SIG-M5 (cell line): ENCODE measurements at places on chromosomes 2 and 18.

DNA sequence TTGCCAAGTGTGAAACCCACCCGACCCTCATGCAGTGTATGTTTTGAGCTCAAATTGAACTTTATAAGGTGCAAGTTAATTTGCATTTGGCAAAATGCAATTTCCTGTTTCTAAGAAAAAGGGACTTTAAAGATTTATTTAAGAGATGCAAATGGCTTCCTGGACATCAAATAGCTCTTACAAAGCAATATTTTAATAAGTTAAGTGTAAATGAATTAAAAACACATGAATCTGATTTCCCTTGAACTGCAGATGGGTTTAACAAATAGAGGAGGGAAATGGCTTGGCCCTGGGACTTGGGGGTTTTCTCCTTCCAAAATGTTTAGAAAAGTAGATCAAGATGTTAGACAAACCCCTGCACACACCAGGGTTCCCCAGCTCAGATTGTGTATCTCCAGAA is 116.0 kb downstream of the EN1 start:
- no peak for DNase-seq

DNA sequence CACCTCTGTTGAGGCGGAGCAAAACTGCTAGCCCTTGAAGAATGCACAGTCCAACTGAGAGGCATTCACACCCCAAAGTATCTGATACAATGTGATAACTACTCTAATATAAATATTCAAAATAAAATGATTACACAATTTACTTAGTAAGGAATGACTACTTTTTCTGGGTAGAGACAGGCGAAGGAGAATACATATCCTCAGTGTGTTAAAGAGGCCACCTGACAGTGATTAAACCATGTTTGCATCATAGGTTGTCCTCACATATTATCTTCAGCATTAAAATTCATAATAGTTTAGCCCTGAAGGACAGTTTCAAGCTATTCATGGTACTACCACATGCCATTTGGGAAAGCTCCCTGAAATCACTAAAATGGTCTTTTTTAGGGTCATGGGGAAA is 16.9 kb upstream of the BAZ2B start:
- DNase-seq, result no peak

- DNase-seq, result no peak
Measured at GRCh38 chr18:2430191-2430590, 141.1 kb downstream of the METTL4 start.

DNA sequence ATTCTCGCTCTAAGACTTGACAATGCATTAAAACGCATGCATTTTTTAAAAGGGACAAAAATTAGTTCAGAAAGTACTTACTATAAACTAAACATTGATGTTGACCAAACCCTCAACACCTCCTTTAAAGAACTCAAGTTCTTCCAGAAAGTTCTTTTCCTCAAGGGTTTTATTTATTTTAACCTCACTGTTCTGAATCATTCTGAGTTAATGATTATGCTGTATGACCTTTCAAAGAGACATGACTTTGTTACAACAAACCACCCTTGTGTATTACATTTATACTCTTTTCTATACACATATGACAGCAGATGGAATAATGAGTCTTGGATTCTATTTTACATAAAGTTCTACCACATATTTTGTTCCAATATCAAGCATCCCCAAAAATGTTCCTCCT is 139.8 kb upstream of the CCDC150 start:
- no peak for DNase-seq

DNA sequence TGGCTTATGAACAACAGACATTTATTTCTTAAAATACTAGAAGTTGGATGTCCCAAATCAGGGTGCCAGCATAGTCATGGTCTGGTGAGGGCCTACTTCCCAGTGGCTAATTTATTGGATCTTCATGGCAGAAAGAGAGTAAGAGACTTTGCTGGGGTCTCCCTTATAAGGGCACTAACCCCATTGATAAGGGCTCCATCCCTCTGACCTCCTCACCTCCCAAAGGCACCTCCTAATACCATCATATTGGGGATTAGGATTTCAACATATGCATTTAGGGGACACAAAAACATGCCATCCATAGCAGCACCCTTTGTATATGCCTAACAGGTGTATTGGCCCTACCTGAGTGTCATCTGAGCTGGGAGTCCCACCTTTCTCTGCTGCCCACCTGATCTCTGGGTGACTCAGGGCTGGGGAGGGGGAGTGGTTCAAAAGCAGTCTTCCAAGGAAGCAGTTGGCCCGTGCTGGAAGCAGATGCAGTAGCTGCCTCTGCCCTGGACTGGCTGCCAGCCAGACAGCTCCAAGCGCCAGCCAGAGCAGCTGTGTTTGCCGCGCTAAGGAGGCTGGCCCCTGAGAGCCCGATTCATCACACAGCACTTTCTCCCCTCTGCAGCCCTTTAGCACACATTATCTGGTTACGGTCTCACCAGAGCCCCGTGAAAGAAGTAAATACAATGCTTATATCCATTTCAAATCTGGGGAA is 84.6 kb downstream of the SMAD7 start:
- DNase-seq, result no peak

GRCh38 chr18:6757931-6758330 is 28.4 kb downstream of the ARHGAP28 start:
- DNase-seq, result no peak

DNA sequence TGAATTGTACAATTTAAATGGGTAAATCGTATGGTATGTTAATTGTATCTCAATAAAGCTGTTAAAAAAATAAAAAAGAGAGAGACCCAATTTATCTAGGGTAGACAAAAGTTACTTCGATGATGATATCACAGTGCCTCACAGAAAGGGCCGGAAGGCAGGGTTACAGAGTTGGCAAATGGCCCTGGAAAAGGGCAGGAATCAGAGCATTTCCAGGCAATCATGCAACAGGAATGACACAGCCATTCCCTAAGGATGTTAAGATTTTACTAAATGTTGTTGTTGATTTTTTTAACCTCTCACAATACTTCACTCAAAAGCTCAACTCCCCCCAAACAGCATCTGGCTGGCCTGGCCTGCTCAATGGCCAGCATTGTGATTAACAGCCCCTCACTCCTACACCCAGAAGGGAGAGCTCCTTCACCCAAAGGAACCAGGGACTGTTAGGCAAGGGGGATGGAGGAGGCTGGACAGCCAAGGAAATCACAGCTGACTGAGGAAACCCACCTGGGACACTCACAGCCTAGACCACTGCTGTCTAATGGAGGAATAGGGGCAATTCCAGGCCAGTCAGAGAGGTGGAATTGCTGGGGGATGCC is 7.7 kb upstream of the SP100 start:
- no peak for DNase-seq

DNA sequence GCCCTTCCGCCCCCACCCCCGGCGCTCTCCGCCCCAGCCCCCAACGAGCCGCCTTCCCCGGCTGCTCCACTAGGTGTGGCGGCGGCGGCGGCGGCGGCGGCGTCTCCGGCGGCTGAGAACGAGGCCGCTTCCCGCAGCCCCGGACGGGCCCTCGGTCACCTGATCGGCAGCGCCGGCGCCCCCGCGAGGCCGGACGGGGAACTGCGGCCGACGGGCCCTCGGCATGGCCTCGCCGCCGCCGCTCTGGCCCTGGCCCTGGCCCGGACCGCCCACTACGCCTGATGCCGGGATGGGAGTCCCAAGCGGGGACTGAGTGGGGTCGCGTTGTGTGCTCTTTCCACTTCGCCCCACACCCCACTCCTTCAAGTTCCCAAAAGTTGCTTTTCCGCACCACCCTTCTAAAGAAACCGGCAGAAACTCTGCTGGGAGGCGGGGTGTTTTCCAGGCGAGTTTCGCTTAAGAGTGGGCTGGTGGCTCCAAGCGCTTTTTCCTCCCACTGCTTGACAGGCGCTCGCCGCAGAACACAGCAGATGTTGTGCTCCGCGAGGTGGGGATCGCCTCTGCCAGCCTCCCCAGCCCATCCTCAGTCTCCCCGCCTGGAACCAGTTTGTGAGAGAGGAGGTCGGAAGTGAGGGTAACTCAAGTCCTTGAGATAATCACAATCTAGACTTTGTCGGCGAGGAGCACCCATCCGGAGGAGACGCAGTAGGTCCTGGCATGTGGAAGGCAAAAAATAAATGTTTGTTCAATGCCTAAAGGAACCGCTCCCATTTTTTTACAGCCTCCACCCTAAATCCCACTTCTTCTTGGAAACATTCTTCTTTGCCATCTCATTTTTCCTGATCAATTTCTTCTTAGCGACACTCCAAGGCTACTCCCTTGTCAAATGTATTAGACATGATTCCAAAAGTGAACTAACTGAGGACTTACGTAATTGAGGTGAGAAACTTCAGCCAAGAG is at the start of gene NCKAP1:
Gene NCKAP1 (minus strand): TSS at position 117 of the 960 bp plus-strand sequence. CDS start 358 bp downstream, outside the sequence.
- DNase-seq, result no peak

- DNase-seq, result no peak
Measured at GRCh38 chr2:17813742-17814473, 2.4 kb upstream of the MSGN1 start.

DNA sequence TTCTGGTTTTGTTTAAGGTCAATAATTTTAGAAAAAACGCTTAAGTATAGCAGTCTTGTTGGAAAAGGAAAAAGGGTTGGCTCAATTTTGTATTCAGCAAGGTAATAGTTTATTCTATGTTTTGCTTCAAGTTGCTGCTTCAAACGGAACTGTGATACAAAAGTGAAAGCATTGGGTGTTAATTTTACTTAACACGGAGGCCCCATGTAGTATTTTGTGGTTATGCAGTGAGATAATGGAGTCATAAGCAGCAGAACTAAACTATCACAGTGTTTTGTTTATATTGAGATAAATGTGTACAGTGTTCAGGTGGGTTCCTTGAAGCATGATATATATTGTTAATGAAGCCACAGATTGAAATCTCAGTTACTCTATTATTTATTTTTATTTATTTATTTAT is 67.0 kb upstream of the LYPD6B start:
- no peak for DNase-seq

- no peak for DNase-seq
Measured at GRCh38 chr2:203002054-203002821, 12.4 kb upstream of the NBEAL1 start.

GRCh38 chr18:79790996-79791972 is 6.5 kb upstream of the KCNG2 start:
- peak; percentile 97 for DNase-seq

- no peak for DNase-seq
Measured at GRCh38 chr18:48850822-48851598, 99.8 kb downstream of the SMAD7 start.

GRCh38 chr18:78123144-78123909 is 856.3 kb upstream of the SALL3 start:
- DNase-seq, result no peak

GRCh38 chr18:75003039-75003438 is 205.9 kb downstream of the PTGR3 start:
- DNase-seq, result no peak

GRCh38 chr2:115910270-115910669 is 1467.8 kb downstream of the DPP10 start:
- no peak for DNase-seq

- DNase-seq, result no peak
Measured at GRCh38 chr2:182597570-182598295, 118.3 kb upstream of the DNAJC10 start.

DNA sequence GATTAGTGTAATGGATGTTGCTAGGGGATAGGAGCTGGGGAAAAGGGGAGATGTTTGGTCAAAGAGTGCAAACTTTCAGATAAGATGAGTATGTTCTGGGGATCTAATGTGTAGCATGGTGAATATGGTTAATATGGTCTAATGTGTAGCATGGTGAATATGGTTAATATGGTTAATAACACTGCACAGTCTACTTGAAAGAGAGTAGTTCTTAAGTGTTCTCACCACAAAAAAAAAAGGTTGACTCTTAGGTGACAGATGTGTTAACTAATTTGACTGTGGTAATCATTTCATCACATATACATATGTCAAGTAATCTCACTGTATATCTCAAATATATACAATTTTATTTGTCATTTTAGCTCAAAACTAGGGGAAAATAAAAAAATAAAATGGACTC is 121.3 kb upstream of the CD226 start:
- no peak for DNase-seq

DNA sequence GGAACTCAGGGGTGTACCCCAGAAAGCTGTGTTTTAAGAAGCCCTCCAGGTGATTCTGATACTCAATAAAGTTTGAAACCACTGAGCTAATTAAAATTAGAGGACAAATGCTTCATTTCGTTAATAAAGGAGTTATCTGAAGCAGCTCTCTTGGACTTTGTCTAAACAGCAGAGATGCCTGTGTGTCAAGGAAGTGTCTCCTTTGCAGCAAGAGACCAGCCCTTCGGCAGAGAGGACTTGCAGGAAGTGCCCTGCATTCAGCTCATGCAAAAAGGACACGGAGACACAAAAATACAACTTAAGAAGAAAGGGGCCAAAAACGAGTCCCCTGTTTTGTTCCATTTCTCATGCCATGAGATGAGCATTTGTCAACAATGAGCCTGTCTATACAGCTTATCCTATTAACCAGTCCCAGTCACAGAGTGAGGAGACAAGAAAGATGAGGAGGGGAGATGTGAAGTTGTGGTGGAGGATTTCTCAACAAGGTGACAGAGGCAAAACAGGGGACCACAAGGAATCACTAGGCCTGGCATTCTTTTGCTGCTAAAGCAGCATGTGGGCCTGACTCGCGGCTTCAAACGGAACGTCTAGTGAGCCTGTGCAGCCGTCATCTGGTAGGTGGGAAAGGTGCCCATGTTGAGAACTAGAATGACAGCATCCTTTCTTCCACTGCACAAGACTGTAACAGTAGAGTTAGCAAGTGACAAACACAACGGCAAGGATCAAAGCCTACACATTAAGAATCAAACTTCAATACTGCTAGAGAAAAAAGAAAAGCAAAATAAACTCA is 152.3 kb downstream of the ANTXR1 start:
- DNase-seq, result no peak

GRCh38 chr2:62297624-62298010 is 101.7 kb downstream of the B3GNT2 start:
- no peak for DNase-seq

DNA sequence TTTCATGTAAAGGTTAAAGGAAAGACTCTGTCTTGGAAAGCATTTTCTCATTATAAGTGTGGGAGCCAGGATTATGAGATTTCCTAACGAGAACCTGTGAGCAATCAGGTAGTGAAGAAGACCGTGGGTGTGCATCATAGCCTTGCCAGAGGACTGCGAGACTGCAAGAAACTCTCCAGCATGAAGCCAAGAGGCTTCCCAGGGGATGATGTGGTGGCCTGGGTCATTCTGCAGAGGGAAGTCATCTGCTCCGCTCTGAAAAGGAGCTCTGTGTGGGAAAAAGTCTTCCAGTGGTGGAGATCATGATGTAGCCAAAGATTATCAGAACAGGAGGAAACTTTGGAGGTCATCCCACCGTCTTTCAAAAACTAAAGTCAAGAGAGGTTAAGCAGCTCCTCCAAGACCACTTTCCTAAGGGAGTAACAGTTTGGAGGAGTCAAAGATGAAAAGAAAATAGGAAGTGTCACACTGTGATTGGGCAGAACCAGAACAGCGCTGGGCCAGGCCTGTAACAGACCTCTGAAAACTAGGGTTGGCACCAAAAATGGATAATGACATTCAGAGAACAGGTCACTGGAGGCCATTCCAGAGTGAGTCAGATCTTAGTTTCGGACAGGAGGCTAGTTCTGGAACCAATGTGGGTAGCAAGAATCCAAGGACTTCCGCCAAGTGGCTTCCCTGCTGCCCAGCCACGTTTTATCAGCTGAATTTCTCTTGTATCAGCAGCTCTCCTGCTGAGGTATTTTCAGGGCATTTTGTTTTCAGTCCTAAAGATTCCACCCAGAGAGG is 113.0 kb downstream of the LRATD1 start:
- DNase-seq, result no peak
